Thyroid gland (tissue), 4 donors: ENCODE measurements at places on chromosomes 1 and 21. TPM values are rescaled to one million over a fixed set of nuclear protein-coding genes. Genes with fewer than 3 reads are reported as not detected.
A peak's percentile ranks its signal among the peaks of the same experiment; 100 is the strongest.

GRCh38 chr1:237152506-237153335, 110.7 kb downstream of the RYR2 start:
- H3K27ac ChIP-seq = no peak overlapping the region
- H3K4me3 ChIP-seq = no peak overlapping the region
- H3K4me1 ChIP-seq = peaks cover 17% of the 10 kb centered on the region
- H3K27me3 ChIP-seq = no peaks in the 10 kb centered on the region
- DNase-seq = no peak

GRCh38 chr1:1631782-1632420, at the start of gene MMP23B:
MMP23B (plus strand) TSS chr1:1632173; CDS start chr1:1632219, 46 bp downstream.
- DNase-seq = no peak
- no peak within 1 kb of the TSS for H3K27ac ChIP-seq
- peaks cover 17% of the 10 kb centered on the region for H3K27me3 ChIP-seq
- peaks cover 15% of the 10 kb centered on the region for H3K36me3 ChIP-seq
- H3K4me1 ChIP-seq = peaks cover 10% of the 10 kb centered on the region

DNA sequence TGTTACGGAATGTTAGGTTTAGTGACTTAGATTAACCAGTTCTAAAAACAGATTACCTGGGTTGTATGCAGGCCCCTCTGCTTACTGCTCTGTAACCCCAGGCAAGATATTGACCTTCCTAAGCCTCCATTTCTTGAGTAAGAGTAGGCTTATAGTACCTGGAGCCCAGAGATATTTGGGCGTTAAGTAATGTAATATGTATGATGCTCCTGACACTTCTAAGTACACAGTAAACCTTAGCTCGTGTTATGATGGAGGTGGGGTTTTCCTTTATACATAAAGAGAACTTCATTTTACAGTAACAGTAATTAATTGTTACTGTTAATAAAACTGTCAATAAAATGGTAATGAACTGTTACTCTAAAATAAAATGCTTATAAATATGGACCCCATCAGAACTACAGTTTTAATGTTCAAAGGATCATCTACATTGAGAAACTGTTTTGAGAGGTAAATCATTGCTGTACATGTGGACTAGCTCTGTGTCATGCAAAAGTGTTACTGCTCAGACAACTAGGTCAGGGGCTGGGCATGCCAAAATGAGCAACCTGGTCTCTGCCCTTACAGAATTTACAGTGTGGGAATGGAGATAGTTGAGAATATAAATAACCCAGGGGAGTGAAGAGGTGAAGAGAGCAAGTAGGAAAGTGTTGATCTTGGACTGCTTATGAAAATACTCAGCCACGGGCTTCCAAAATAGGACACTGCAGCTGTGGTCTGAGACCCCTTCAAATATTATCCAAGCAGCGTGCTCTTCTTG, 26.6 kb downstream of the LRRC8C start:
- no peak overlapping the region for H3K4me3 ChIP-seq
- H3K36me3 ChIP-seq = no peaks in the 10 kb centered on the region
- H3K27me3 ChIP-seq = no peaks in the 10 kb centered on the region
- H3K27ac ChIP-seq = no peak overlapping the region

DNA sequence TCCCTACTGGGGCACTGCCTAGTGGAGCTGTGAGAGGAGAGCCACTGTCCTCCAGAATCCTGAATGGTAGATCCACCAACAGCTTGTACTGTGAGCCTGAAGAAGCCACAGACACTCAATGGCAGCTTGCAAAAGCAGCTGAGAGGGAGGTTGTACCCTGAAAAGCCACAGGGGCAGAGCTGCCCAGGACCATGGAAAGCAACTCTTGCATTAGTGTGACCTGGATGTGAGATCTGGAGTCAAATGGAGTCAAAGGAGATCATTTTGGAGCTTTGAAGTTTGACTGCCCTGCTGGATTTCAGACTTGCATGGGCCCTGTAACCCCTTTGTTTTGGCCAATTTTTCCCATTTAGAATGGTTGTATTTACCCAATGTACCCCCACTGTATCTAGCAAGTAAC, 871.4 kb upstream of the PRMT6 start:
- no peak for DNase-seq
- H3K27me3 ChIP-seq = no peaks in the 10 kb centered on the region
- H3K4me1 ChIP-seq = no peaks in the 10 kb centered on the region
- H3K36me3 ChIP-seq = no peaks in the 10 kb centered on the region
- no peak overlapping the region for H3K4me3 ChIP-seq

DNA sequence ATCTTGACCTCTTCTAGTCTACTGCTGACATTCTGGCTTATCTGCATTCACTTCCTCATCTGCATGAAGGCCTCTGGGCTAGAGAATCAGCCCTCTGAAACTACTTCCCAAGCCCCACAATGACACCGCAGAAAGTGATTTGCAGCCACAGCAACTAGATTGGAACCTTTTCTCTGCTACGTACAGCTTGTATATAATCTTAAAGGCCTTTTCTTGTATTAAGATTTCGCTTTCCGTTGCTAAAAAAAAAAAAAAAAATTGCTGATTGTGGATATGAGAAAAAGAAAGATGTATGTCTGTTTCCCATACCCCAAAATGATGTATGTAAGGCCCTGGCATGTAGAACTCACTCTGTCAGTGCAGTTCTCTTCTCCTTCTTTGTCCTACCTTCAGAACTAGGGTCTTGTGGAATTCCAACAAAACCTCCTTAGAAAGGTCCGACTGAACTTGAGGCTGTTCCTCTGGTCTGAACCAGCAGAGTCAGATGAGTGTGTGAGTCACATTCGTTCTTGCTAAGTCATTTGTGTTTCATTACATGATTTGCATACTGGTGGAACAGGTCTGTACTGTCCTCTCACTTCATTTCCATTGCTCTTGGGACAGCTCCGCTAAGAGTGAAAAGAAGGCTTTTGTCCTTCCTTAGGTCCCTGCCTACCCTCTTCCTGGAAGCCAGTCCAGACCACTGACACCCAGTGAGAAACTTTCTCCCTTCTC, 62.7 kb downstream of the PLPP3 start:
- H3K27ac ChIP-seq = peak overlapping the region; percentile 78
- peaks cover 82% of the 10 kb centered on the region for H3K4me1 ChIP-seq
- peaks cover 12% of the 10 kb centered on the region for H3K36me3 ChIP-seq
- H3K4me3 ChIP-seq = no peak overlapping the region
- peak; percentile 45 for DNase-seq

DNA sequence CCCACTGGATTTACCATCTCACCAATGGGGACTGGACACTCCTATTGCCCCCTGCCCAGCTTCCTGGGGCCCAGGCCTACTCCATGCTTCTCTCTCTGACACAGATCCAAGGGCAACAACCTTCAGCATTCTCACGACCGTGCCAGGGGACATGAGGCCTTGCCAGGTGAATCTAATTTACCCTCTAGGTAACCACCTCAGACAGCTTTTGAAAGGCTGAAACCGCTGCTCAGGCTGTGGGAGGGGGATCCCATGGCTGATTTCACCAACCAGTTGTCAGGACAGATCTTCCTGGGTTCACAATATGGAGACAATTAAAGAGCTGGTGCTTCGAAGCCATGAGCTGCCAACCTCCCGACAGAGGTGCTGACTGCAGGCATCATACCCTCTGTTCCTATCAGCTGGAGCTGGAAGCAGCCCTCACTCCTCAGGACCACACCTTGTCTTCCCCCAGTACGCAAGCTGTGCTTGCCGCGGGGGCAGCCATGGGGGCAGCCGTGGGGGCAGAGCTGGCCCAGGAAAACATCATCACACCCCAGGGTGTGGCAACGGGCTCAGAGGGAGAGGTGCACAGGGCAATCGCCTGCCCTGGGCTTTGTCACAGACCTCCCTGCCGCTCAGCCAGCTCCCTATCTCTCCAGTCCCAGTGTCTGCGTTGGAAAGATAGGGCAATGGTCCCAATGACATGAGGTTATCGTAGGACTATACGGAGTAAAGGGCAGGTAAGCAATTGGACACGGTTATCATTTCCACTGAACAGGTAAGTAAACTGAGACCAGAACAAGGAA, 120.2 kb downstream of the DMRTB1 start:
- no peaks in the 10 kb centered on the region for H3K36me3 ChIP-seq
- H3K4me1 ChIP-seq = no peaks in the 10 kb centered on the region
- no peak overlapping the region for H3K4me3 ChIP-seq
- H3K27me3 ChIP-seq = no peaks in the 10 kb centered on the region
- H3K27ac ChIP-seq = no peak overlapping the region
- no peak for DNase-seq

Gene MCOLN3
- total RNA-seq = 3.0 TPM

Gene PTGFRN
- 29.1 TPM for total RNA-seq

Gene PLEKHG5
- total RNA-seq = 7.9 TPM

Gene PLEKHN1
- total RNA-seq = not detected

Gene ATP6V1G3
- not detected for total RNA-seq
